Activated CD4-positive, alpha-beta T cell treated with anti-CD3 and anti-CD28 coated beads for 48 hours (primary cell): ENCODE measurements at places on chromosomes 7 and 10.

DNA sequence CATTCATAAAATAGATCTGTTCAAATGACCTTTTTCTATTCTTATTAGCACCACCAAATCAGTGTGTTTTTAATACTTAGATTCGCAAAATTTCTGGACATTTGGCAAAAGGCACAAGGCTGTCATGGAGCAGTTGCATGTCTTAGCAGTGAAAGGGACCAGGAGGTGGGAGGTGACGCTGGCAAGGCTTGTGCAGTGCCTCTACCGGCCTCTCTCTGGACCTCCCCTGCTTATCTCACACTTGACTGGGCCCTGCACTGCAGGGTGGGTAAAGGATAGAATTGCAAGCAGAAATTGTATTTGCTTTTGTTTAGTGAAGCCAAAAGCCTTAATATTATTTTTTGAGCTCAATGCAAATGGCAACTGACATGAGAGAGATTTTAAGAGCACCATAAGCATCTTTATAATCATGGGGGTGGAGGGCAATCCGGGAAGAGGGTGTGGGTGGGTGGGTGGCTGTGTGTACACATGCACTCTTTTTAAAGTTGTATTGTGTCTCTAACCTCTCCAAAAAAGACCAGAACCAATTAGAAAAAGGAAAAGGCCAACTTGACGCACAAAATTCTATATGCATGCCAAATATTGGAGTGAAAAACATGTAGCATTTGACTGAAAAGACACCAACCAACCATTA is 106.3 kb downstream of the WNT2 start:
- no peak for DNase-seq

DNA sequence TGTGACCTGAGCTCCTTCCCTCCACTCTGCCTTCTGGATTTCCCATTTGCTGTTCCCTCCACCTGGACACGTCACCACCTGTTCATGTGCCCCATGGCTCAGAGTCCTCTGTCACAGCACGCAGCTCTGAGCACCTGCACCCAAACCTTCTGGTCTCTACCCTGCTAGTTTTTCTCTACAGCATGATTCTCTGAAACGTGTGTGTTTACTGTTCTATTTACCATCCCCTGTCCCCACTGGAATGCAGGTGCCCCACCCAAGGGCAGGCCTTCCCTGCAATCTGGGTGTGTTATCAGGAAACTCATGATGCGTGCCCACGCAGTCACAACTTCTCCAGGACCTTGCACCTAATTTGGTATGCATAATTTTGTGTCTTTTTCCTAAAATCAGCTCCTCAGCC is 284.4 kb upstream of the IGFBP3 start:
- no peak for DNase-seq

- DNase-seq: no peak
Observed at GRCh38 chr10:24579906-24580305, 143.8 kb downstream of the ARHGAP21 start.

DNA sequence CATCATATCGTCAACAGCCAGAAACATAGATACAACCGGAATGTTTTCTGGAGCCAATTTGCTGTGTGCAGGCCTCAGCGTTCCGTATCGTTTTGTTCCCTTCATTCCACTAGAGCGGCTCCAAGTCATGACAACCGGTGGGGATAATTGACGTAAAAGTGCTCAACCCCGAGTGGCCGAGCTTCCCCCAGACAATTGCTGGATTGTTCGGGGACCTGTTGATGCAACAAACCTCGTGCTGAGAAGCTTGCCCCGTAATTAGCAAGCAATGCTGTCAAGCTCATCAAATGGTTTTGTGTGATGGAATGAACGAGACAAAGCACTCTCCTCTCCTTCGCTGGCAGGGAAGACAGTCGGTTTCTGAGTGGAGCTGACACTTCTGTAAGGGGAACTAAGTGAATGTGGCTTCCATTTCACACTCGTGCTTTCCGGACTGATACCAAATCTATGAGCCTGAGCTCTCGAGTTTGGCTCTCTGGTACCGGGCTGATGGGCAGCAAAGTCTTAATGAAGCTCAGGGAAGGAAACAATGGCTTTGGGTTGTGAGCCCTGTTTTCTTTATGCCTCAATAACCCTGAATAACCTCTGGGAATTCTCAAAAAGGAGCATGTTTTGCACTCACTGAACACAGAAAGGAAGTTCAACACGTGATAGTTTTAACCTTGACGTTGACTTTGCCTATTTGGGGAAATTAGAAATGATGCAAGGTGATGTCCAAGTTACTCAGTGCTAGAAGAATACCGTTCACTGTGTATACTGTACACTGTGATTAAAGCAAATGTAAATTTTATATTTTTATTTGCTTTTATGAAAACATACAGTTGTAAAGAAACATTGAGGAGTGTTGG is 220.5 kb downstream of the BAMBI start:
- no peak for DNase-seq

GRCh38 chr7:137591421-137591837 is 247.9 kb upstream of the PTN start:
- DNase-seq: no peak

DNA sequence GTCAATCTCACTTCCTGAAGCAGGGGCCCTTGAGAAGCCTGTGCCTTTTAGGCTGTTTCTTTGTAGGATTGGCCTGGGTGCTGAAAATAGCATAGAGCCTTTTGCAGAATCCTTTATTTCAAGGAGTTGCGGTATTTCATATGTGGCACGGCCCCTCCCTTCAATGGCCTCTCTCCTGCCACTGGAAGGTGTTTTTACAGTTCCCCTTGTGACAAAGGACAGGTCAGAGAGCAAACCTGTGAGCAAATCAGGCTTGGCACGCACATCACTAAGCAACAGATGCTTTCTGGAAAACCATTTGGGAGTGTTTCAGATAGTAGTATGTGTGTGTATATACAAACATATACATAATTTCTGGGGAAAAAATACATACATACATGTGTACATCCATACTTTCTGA is 388.6 kb upstream of the C7orf33 start:
- DNase-seq: no peak

DNA sequence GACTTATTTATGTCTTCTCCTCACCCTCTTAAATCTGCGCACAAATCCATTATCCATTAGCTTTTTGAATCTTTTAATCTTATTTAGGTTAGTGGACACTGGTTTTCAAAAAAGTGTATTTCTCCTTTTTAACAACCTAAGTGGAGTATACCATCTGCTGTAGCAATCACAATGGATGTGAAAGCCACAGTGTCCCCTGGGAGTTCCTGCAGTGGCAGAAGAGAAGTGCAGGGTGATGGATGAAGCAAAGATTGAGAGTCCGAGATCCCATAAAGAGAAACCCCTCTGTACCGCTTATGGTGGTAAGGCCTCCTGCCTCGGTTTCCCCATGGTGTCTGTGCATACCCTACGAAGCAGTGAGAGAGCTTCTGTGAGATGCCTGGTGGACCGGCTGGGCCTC is 236.4 kb downstream of the COBL start:
- no peak for DNase-seq

DNA sequence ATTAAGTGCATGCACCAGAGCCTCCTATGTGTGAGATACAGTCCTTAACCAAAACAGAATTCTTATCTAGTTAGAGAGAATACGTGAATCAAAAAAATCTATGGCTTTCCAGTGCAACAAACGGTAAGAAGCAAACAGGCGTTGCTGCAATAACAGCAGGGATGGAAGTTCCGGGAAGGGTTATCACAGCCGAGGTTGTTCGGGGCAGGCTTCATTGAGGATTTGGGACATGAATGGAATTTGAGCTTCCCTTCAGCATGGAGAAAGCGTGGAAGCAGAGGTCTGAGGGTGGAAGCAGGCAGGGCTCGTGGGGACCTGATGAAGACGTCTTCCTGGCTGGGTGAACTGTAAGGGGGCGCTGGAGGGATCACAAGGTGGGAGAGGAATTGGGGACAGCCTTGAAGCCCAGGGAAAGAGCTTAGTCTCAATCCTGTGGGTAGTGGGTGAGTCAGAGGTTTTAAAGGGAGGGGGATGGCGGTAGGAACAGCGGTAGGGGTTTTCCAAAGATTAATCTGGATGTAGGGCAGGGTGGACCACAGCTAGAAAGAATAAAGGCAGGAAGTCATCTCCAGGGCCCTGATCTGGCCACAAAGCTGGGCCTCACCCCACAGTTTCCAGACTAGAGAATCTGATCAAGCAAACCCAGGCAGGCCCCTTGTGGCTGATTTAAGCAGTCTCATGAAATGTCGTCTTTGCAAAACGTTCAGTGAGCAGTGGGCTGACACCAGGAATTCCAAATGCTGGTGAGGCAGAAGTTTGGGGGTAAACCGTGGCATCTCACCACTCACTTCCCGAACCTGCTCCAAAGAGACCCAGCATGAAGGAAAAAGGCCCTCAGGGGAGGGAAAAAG is 65.1 kb downstream of the CALML3 start:
- DNase-seq: peak; percentile 18

DNA sequence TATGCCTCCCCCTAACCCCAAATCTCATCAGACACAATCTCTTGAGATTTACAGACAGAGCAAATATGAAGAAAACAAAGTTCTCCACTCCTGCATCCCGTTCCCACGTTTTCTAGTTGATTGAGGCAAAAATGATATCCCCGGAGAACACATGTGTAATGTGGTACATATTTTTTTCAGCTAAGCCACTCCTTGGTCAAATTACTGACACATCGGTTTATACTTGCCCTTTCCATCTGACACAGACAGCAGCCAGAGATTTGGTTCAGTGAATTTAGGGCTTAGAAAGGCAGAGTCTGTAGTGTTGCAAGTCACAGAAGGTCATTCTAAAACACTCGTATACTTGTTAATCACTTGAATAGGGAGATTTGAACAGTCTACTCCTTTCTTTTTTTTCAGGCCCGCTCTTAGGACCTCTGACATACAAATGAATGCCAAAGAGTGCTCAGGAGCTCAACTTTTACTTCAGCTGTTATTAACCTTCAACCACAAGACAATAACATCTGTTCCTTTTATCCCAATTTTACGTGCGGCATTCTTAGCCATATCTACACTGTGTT is 1.8 kb upstream of the DDX50 start:
- DNase-seq: no peak

- DNase-seq: no peak
Observed at GRCh38 chr7:129295015-129295423, 70.2 kb downstream of the AHCYL2 start.

DNA sequence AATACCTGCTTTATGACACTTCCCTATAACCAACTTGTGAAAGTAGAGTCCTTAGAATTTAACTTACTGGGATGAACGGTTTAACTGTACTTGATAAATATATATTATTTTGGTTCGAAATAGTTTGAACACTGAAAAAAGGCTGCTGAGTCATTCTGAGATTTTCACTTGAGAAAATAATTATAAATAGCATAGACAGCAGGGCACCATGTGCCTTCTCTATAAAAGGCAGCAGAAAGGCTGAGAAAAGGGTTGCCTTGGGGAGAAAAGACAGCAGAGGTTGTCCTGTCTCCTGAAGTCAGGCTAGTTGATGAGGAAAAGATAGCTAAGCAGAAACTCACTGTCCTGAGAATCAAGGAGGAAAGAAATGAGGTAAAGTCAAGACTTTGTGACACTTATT is 92.4 kb downstream of the CTTNBP2 start:
- no peak for DNase-seq

DNA sequence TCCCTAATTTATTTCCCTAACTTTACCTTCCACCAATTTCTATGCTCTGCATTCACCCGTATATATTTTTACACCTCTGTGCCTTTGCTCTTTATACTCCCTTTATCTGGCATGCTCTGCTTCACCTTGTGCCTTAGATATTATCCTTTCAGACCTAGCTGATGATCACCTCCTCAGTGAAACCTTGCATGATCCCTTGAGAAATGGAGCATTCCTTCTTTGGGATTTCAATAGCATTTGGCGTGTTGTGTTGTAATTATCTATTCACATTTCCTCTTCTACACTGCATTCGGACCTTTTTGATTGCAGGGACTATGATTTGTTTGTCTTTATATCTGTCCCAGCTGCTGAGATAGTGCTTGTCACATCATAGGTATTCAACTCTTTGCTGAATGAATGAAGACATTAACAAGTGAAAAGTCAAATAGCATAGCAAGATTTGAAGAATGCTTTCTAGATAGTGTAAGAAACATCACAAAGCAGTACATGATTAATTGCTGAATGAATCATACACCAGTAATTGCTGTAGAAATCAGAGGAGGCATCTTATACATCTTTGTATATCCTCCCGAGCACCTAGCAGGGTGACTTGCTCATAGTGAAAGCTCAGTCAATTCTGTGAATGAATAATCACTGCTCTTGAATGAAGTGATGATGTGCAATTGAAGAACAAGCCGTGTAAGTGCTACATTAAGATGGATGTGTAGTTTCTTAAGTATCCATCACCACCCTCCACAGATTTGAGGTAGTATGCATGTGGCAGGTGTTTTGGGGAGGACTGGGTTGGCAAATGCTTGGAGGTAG is 2.0 kb upstream of the TM9SF3 start:
- peak; percentile 47 for DNase-seq

- DNase-seq: no peak
Observed at GRCh38 chr10:118966076-118966849, 63.3 kb upstream of the NANOS1 start.

DNA sequence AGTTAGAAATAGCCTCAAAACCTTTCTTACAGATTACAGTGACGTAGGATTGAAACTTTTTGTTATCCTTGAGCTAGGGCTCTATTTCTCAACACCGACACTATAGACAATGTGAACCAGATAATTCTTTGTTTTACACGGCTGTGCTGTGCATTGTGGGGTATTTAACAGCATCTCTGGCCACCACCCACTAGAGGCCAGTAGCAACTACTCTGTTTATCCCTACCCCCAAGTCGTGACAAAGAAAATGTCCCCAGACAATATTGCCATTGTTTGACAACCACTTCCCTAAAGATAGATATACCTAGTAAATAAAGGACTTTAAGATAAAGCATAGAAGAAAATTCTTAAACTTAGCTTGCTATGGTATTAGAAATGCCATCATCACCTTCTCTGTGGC is 359.6 kb downstream of the ARL4A start:
- no peak for DNase-seq

- no peak for DNase-seq
Observed at GRCh38 chr7:151776876-151777494, 99.9 kb downstream of the PRKAG2 start.
